ENCODE measurements at places on chromosomes 1 and 21.

DNA sequence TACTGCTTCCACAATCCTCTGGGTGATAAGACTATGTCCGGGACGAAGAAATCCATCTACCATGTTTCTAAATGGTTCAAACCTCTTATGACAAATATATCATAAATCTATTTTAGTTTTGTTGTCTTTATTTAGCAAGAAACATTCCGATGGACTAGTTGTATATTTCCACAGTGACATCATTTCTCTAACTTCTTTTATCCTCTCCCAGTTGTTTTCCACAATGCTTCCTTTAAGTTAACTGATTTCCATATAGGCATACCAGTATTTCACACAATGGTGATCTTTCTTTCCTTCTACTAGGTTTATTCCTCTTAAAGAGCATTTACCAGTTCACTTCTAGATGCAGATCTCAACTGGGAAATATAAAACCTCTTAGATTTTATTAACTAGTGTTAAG, 44.8 kb downstream of the USP1 start:
- DNase-seq = no peak

GRCh38 chr1:93905051-93905450, 4.2 kb downstream of the GCLM start:
- DNase-seq = no peak

GRCh38 chr1:36279110-36279788, 26.9 kb upstream of the SH3D21 start:
- no peak for DNase-seq

GRCh38 chr1:11474826-11475225, 4.1 kb upstream of the DISP3 start:
- no peak for DNase-seq

DNA sequence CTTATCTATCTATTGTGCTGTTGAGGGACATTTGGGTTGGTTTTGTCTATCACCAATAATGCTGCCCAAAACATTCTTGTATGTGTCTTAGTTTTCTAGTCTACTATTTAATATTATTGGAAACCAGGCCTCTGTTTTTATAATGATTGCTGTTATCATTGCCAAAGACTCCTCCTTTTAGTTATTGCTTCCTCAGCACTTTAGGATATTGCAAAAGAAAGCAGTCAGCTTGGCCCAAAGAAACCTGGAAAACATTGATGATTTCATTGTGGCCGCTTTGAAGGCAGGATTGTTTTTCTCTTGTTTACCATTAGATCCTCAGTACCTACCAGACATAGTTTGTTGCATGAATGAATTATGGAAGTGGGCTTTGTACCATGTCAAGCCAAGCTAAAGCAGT, 20.6 kb upstream of the MTARC2 start:
- no peak for DNase-seq
